ENCODE measurements at places on chromosomes 7 and 10.

- H3K27ac ChIP-seq = no peak overlapping the region
- no peaks in the 10 kb centered on the region for H3K36me3 ChIP-seq
- H3K4me3 ChIP-seq = no peak overlapping the region
These were observed 234.0 kb upstream of the PITRM1 start for GRCh38 chr10:3406556-3406955.

DNA sequence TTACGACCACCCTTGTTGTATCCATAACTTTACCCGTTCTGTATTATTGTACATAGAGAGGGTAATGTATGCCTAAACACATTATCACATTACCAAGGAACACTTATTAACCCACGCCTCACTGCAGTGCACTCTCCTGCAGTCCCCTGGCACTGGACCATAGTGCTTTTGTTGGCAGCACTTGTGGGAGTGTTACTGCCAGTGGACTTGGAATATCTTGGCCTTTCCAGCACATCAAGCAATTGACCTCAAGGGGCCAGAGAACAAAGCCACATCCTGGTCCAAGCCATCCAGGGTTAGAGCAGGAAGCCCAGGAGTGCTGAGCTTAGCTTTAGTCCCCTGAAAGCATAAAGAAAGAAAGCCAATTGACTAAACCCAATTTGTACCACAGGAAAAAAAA, 304.2 kb downstream of the PCDH15 start:
- H3K4me3 ChIP-seq = no peak overlapping the region
- no peaks in the 10 kb centered on the region for H3K27me3 ChIP-seq
- no peaks in the 10 kb centered on the region for H3K36me3 ChIP-seq
- no peak overlapping the region for H3K27ac ChIP-seq

DNA sequence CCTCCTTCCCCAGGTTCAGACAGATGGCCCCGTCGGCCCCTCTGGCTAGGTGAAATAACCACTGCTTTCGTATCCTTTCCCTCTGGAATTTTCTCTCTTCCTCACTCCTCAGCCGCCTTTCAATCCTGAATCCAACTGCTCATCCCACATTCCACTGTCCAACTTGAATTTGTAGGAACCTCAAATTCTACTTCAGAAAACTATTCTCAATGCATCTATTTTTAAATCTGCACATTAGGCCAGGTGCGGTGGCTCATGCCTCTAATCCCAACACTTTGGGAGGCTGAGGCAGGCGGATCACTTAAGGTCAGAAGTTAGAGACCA, 78.9 kb downstream of the ITIH5 start:
- H3K36me3 ChIP-seq = peaks cover 21% of the 10 kb centered on the region
- H3K27ac ChIP-seq = no peak overlapping the region
- no peak overlapping the region for H3K4me3 ChIP-seq
- no peaks in the 10 kb centered on the region for H3K27me3 ChIP-seq
- peaks cover 27% of the 10 kb centered on the region for H3K4me1 ChIP-seq

DNA sequence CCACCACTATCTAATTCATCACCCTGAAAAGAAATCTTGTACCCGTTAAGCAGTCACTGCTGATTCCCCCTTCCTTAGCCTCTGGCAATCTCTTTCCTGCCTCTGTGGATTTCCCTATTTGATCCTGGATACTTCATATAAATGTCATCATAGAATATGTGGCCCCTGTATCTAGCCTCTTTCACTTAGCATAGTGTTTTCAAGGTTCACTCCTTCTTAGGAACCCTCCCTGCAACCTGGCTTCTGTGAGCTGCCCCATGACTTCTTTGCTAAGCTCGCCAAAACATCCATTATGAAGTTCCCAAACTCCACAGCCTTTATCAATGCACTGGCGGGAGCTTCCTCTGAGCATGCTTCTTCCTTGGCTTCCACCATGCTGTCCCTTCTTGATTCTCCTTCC, 70.8 kb upstream of the PDZD8 start:
- peaks cover 49% of the 10 kb centered on the region for H3K27me3 ChIP-seq
- no peak overlapping the region for H3K27ac ChIP-seq
- H3K4me1 ChIP-seq = peaks cover 4% of the 10 kb centered on the region
- no peaks in the 10 kb centered on the region for H3K36me3 ChIP-seq

DNA sequence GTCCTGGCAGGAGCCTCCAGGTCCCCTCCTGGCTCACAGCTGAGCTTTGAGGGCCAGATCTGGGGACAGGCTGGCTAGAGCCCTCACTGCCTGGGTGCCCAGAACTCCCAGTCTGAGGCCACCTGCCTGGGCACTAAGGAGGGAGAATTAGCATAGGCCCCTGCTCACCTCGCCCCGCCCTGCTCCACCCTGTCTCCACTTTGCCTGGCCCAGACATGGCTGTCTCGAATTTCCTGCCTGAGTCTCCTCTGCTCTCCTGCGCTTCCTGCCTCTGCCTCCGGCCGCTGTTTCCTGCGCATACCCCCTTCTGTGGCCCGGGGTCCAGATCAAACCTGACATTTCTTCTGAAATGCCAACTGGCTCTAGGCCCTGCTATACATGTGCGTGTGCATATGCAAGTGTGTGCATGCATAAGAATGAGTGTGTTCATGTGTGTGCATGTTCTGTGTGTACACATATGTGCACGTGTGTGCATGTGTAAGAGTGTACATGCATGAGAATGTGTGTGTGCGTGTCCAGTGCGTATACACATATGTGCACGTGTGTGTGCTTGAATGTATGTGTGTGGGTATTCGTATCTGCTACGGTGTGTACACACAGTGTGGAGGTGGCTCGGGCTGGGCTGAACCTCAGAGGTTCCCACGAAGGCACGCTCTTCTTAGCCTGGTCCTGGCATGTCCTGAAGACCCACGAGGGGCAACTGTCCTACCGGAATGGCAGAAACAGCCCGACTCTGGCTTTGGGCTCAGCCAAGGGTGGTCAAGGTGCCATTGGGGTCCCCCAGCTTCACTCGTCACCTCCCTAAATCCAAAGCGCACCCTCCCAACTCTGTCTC, 64.9 kb downstream of the MYL10 start:
- no peak for ATAC-seq
- H3K27ac ChIP-seq = no peak overlapping the region
- no peaks in the 10 kb centered on the region for H3K4me1 ChIP-seq
